GM13976 (cell line): ENCODE measurements at places on chromosomes 12 and 14.

DNA sequence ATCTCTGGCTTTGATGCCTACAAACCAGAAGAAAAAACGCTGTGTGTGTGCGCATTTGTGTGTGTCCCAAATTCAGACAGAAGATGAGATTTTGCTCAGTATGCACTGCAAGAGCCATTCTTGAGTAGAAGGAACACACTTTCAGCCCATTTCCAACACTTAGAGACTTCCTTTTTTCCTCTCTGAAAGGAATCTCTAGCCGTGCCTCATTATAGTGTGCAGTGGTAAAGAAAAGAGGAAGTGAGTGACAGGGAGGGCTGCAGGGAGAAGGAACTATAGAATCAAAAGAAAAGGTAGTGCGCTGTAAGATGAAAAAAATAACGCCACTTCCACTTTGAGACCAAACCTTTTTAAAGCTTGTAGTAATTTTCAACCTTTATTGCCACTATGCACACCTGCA, 1400.9 kb upstream of the FLRT2 start:
- DNase-seq: no peak

DNA sequence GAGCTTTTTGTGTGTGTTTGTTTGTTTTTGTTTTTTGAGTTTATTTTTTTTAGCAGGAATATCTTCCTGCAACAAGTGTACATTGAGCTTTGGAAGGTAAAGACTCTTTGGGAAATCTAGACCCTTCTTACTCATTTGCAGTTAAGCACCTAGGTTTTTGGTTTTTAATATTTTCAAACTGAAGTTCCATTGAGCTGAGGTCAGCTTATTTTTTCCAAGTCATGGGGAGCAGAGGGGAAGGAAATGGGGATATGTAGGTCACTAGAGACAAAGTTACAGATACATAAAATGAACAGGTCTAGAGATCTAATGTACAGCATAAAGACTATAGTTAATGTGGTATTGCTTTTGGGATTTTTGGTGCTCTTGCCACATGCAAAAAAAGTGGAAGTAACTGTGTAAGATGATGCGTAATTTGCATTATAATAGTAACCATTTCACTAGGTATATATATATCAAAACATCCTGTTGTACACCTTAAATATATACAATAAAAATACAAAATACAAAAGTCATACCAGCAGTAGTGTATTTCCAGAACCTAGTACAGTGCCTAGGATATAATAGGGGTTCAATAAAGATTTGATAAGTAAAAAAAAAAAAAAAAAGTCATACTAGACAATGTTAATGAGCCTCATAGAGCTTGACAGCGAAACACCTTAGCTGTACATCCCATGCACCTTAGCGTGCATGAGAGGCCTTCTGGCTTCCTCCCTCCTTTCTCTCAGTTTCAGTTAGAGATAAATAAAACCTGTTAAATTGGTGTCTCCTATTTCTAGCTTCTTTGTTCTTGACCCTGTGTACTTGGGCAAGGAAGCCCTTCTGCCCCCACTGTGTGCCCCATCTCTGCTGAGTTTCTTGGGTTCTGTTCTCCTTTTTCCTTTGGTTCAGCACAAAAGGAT, 22.7 kb downstream of the CGRRF1 start:
- DNase-seq: peak; percentile 41

DNA sequence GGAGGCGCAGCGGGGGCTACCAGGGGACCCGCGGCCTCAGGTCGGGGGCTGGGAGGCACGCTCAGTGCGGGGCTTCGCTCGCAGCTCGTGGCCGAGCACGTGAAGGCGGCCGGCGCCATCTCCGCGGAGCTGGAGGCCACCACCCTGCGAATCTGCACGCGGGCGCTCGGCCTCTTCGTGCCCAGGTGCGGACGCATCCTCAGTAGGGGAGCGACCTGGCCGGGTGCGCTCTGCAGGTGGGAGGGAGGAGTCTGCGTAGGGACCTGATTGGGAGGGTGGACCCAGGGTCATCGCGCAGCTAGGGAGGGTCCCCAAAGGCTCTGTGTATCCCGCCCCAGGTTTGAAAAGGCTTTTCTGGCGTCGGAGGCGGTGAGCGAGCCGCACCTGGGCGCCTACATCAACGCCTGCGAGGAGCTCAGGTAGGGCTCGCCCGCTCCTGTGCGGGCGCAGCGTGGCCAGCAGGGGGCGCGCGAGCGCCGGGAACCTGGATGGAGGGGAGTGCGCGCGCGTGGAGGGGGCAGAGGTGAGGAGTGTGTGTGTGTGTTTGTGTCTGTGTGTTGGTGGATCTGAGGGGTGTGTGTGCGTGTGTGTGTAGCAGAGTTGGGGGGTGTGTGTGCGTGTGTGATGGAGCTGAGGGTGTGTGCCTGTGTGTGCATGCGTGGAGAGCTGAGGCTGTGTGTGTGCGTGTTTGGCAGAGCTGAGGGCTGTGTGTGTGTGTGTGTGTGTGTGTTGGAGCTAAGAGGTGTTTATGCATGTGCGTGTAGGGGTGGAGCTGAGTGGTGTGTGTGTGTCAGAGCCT, 10.3 kb downstream of the EXOC3L4 start:
- DNase-seq: peak; percentile 89

DNA sequence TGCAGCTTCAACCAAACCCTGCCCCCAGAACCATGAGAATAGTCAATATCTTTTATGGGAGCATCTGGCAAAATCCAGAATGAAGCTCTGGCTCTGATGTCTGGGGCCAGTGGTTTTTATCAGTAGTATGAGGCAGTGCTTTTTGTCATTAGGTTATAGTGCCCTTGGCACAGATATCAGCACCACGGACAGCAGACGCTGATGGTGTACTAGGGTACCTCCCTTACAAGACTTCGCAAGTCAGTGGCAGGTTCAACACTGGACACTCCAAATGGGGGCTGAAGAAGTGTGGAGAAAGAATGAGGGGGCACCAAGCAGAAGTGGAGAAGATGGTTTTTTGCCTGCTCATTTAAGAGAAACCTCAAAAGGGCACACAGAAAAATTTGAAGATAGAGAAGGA, 68.2 kb upstream of the E2F7 start:
- DNase-seq: no peak
